ENCODE measurements at places on chromosomes 7 and 10. TPM values are rescaled to one million over a fixed set of nuclear protein-coding genes. Genes with fewer than 3 reads are reported as not detected.

The RAB18 gene
- 71.6 TPM for total RNA-seq

The CPXM2 gene
- total RNA-seq, result not detected

The DLX6 gene
- total RNA-seq, result 1.8 TPM

The EBF3 gene
- total RNA-seq, result not detected

DNA sequence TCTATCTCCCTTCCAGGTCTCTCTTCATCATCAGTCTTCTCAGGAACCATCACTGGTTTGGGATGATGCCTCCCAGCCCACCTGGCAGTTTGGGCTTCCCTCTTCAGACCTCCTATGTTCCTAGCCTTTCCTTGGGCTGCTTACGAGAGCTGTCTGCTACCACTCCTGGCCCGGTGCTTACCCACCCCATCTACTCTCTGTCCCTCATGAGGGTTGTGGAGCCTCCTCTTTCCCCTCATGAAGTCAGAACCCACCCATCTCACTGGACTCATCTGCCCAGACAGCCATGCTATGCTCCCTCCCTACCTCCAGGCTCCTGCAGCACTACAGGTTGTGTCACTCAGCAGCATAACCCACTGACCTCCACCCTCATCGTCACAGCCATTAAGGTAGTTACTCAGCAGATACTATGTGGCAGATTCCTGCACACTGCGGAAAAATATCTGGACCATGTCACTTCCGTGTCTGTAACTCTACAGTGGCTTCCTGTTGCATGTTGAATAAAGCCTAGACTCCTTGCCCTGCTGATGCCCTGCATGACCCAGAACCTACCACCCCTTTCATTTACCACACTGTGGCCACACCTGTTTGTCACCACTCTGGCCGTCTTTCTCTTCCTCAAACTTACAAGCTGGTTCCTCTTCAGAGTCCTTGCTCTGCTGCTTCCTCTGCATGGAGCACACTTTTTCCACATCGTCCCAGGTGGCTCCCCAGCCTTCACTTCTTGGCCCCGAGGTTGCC lies 2.0 kb downstream of the DBNL start:
- DNase-seq, result no peak

The HMX3 gene
- total RNA-seq, result 10.8 TPM

DNA sequence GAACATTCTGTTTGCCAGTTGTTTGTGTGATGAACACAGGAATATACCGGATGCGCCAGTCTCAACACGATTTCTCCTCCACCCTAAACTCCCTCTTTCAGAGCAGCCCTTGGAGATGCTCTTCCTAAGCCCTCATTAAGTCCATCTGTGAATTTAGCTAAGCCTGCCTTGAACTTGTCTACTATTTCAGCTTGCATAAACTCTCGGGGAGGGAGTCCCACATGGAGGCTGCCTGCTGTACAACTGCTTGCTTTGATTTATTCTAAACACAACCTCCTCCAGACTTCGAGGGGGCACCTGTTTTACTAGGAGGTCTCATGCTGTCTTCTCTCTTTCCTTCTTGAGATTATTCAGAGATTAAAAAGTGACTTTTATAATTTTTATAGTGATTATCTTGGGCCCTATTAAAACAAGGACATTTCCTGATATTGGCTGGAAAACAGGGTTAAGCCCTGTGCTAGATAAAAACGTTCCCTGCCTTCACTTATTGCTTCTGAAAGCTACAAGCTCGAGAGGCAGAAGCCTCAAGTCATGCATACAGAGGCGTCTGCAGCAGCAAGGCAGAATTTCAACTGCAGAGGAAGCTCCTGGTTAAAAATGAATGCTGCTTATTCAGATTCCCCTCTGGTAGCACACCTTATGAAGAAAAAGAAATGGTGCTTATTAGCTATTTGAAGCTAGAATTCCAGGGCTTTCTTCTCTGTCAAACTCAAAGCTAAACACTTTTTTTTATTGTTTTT lies 174.3 kb downstream of the FANK1 start:
- DNase-seq, result no peak

DNA sequence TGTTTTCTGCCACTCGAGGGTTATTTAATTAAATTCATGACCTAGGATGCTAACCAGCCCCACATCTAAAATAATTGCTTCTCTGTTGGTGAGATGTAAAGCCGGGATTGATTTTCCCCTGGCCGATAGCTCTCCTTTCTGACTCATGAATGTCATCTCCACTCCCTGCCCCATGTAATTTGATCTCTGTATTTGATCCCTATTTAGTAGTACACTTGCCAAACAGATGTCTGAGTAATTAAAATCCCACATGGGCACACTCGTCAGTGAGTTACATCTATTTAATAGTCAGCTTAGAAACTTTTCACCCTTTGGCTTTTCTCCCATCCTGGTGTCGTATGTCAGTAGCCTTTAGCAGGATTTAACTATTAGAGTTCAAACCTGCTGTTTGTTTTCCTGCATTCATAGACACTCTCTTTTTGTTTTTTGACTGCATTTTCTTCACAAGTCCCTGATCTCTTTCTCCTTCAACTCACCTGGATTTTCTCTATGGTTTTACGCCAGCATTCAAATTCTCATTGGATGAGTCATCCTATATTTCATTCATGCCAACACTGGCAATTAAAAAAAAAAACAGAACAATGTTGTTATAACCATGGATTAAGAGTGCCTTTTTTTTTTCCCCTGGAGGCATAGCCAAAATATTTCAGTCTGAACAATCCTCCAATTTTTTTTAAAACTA lies 82.7 kb downstream of the SPAG6 start:
- no peak for DNase-seq

- no peak for DNase-seq
These were observed 1.3 kb upstream of the CUEDC2 start for GRCh38 chr10:102433619-102434046.

The TMEM213 gene
- not detected for total RNA-seq

DNA sequence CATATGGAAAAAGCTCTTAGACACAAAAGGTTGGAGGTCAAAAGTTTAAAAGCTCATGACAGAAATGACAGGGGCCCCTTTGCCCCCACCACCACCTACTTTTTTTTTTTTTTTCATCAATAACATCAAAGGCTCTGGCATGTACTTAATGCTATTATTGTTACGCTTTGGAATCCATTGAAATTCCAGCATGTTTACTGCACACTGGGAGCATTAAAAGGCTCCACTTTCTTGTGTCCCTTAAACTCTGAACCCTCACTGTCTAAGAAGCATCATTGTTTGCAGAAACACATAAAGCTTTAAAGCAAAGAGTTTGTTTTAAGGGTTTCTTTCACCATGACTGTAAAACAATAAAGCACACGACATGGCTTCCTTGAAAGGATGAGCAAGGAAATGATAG lies 149.4 kb downstream of the GLI3 start:
- DNase-seq, result no peak

The STEAP1 gene
- total RNA-seq, result 8.3 TPM

The EDRF1 gene
- total RNA-seq, result 32.8 TPM

The EGFR gene
- 28.9 TPM for total RNA-seq

Measured in SJSA1 (cell line).